ENCODE measurements at places on chromosomes 12 and 14. TPM values are rescaled to one million over a fixed set of nuclear protein-coding genes. Genes with fewer than 3 reads are reported as not detected.

GRCh38 chr12:92439420-92439805, 263.4 kb upstream of the PLEKHG7 start:
- H3K4me3 ChIP-seq = no peak overlapping the region
- no peaks in the 10 kb centered on the region for H3K4me1 ChIP-seq
- no peak for DNase-seq
- H3K27me3 ChIP-seq = no peaks in the 10 kb centered on the region
- H3K27ac ChIP-seq = no peak overlapping the region

DNA sequence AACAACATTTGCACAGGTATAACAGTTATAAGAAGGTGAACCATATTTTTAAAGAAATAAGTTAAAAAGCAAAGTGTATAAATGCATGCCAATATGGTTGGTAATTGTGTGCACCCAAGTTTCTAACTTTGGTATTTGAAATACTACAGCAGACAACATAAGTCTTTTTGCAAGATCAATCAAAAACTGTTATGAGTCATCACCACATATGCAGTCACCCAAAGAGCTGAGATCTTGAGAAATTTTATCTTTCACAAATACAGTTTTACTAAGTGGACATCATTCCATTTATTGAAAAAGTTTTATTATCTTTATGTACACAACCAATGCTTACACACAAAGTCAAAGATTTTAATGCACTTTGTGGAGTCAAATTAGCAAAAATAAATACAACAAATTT, 7.0 kb upstream of the ACSS3 start:
- no peaks in the 10 kb centered on the region for H3K27me3 ChIP-seq
- no peaks in the 10 kb centered on the region for H3K4me1 ChIP-seq

GRCh38 chr14:100528962-100529560, 58.2 kb downstream of the BEGAIN start:
- H3K27ac ChIP-seq = no peak overlapping the region
- H3K4me3 ChIP-seq = no peak overlapping the region
- no peaks in the 10 kb centered on the region for H3K4me1 ChIP-seq
- H3K27me3 ChIP-seq = no peaks in the 10 kb centered on the region

DNA sequence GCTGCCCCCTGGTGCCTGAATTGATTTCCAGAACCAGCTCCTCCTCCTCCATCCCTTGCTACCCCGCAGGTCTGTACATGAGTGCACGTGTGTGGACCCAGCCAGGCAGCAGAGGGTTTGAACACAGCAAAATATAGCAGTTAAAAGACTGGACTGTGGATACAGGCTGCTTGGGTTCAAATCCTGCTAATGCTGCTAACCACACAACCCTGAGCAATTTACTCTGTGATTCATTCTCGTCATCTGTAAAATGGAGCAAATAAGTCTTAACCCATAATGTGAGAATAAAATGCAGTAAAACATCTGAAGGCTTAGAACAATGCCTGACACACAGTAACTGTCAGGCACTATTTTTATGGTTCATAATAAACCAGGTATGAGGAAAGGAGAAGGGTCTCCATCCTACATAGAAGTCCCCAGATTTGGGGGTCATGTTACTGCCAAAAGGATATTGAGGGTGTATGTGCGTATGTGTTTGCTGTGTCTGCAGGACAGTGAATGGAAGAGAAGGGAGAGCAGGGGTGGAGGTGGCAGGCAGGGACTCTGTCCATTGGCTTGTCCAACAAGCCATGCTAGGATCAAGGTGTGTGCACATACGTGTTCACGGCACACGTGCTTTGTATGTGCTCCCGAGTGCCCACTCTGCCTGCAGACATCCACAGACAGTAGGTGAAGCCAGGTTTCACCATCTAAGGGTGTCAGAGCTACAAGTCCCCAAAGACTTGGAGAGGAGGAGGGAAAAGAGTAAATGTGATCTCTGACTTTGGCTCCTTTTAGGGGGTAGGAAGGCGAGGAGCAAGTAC, 1.5 kb upstream of the STAT6 start:
- no peaks in the 10 kb centered on the region for H3K27me3 ChIP-seq
- H3K4me3 ChIP-seq = peak overlapping the region; percentile 99
- H3K4me1 ChIP-seq = peaks cover 26% of the 10 kb centered on the region
- peak overlapping the region; percentile 96 for H3K27ac ChIP-seq
- H3K36me3 ChIP-seq = peaks cover 3% of the 10 kb centered on the region
- no peak for DNase-seq

- no peak overlapping the region for H3K27ac ChIP-seq
- H3K4me3 ChIP-seq = no peak overlapping the region
- H3K4me1 ChIP-seq = peaks cover 15% of the 10 kb centered on the region
- no peak for DNase-seq
- no peaks in the 10 kb centered on the region for H3K27me3 ChIP-seq
Observed at GRCh38 chr14:104403421-104404220, 175.9 kb upstream of the C14orf180 start.

DNA sequence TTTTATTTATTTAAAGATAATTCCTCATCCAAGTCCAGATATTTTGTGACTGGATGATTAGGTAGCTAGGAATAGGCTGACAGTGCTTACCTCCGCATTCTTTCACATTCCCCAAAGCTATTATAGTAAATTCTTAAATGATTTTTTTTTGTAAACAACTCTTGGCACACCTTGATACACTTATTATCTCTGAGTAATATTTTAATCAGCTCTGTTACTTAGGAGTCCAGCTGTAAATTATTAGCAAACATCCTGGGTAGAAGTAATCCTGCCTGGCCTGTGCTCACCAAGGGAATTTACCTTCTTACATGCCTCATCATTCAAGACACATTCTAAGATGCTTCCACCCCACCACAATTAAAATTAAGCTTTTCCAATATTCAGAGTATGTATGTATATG, 186.1 kb downstream of the SLC2A13 start:
- no peak for DNase-seq
- no peaks in the 10 kb centered on the region for H3K27me3 ChIP-seq
- H3K36me3 ChIP-seq = no peaks in the 10 kb centered on the region
- no peak overlapping the region for H3K4me3 ChIP-seq
- H3K27ac ChIP-seq = no peak overlapping the region

GRCh38 chr12:75852143-75852542, 179.4 kb downstream of the PHLDA1 start:
- no peak overlapping the region for H3K27ac ChIP-seq
- no peaks in the 10 kb centered on the region for H3K36me3 ChIP-seq
- H3K27me3 ChIP-seq = no peaks in the 10 kb centered on the region

DNA sequence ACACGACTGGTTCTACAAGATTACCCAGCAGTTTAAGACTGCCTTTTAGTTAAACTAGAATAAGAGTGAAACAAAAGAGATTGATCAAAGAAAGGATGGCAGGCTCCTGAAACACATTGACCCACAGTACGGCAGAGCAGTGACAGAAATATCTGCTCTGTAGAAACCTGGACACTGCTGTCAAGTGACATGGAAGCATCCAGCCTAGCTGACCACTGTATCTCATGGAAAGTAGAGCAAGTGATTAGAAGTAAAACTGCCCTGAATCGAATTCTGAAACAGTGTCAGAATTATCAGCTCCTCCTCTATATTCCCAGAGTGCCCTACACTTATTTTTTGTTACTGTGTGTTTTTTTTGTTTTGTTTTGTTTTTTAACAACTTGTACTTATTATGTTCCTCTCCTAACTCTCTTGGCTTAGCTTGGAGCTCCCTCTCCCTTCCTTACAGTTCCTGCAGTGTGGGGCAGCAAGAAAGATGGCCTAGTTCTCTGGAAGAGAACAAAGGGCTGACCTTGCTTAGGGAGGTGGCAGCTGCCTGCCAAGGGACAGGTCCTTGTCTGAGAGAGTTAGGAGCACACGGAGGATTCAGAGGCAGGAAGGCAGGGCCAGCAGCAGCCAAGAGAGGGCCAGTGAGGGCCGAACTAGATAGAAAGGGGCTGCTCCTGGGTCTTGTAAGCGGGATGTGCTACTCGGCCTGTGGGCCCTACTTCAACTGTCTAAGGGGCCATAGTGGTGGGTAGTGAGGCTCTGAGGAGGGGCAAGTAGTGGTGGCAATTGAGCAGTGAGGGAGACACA, 97.2 kb downstream of the PTPRR start:
- no peak for DNase-seq
- H3K27me3 ChIP-seq = no peaks in the 10 kb centered on the region
- no peaks in the 10 kb centered on the region for H3K4me1 ChIP-seq
- H3K4me3 ChIP-seq = no peak overlapping the region

DNA sequence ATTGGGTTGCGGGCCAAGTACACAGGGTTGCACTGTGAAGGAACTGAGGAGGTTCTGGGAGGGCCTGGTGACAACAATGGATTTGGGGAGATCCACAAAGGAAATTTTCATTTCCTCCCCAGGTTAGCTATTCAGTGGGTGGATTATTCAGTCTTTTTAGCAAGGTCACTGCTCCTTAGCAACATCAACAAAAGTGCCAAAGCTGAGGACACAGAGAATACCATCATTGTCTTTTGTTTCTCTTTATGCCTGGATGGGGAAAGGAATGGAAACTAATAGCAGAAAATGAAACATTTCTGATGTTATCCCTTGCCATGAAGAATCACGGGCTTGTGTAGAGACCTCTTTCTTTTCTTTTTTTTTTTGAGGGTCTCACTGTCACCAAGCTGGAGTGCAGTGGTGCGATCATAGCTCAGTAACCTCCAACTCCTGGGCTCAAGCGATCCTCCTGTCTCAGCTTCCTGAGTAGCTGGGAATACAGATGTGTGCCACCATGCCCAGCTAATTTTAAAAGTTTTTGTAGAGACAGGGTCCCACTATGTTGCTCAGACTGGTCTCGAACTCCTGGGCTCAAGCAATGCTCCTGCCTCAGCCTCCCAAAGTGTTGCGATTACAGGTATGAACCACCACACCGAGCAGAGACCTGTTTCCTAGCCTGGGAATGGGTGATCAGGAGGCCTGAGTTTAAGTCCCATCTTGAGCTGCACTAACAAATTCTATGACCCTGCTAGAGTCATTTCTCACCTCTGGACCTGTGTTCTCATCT, 6.5 kb downstream of the PPP1R3E start:
- H3K4me3 ChIP-seq = no peak overlapping the region
- H3K27me3 ChIP-seq = no peaks in the 10 kb centered on the region
- no peak overlapping the region for H3K27ac ChIP-seq
- peaks cover 26% of the 10 kb centered on the region for H3K4me1 ChIP-seq
- peaks cover 5% of the 10 kb centered on the region for H3K36me3 ChIP-seq
- no peak for DNase-seq

DNA sequence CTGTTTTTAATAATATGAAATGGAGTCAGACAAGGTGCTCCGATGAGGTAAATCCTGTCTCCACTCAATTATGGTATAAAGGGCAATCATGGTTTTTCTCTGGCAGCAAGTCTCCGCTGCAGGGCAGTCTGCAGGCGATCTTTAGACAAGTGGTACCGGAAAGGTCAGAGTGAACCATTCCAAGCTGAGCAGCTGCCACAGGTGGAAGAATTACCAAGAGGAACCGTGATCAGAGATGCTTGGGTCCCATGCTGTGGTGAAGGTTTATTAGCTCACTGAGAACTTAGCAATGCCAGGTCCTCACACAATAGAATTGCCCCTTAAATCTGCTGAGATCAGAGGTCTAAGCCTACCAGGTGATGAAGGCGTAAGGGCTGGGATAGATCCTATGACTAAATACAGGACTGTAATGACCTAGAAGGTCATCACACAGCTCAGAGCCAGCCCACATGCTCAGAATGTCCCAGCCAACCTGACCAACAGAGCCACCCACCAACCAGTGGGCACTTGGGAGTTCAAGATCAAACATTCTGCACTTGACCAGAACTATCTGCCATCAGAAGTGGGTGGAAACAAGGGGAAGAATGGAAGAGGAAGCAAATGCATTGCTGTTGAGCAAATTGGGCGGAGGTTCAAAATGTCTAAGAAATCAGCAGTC, 175.2 kb upstream of the BCL2L14 start:
- no peak overlapping the region for H3K4me3 ChIP-seq
- no peak overlapping the region for H3K27ac ChIP-seq
- no peaks in the 10 kb centered on the region for H3K27me3 ChIP-seq
- no peak for DNase-seq
- H3K4me1 ChIP-seq = no peaks in the 10 kb centered on the region

DNA sequence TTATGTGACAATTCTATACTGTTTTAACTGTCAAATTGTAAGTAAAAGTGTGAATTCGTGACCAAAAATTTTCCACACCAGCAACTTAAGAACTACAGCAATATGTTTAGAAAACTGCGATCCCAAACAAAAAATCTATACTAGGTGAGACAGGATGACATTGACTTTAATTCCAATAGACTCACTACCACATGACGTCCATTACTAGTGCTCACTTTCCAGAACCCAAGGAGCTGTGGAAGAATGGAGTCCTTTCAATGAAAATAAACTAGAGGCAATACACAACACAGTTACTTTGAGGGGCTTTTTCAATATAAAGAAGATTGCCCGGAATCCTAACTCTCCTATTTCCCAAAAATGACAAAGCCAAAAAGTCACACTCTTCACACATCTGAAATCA, 1.4 kb downstream of the EPS8 start:
- no peak overlapping the region for H3K4me3 ChIP-seq
- DNase-seq = no peak
- peaks cover 11% of the 10 kb centered on the region for H3K27me3 ChIP-seq
- H3K4me1 ChIP-seq = peaks cover 7% of the 10 kb centered on the region
- H3K27ac ChIP-seq = no peak overlapping the region
- H3K36me3 ChIP-seq = no peaks in the 10 kb centered on the region

DNA sequence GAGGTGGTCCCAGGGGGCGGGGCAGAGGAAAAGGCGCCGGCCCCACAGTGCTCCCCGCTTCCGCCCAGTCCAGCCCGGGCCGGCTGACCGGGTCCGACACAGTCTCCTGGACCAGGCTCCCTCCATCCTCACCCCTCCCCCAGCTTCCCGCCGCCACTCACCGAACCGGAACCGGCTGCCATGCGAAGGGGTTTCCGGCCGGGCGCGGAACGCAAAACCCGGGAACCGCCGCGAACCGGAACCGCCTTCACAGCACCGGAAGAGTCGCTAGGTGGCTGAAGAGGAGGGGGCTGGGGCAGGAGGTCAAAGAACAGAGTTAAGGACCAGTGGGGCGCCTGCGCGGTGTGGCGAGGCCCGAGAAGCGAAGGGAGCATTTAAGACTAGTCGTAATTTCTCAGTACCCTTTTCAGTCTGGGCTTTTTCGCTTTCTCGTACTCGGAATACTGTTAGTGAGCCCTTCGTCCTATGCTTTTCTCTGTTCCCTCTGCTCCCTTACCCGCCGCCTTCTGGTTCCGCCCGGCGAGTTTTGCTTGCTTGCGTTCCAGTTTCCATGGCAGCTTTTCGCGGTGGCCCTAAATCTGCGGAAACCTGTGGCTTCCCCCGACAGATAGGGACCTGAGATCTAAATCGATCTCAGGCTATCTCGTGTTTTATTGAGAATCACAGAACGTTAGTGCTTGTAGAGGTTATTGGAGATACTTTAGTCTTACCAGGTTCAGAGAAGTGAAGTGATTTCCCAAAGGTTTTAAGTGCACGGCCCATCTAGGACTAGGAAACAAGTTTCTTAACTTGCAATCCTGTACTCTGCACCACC, at the start of gene SENP1:
SENP1 (minus strand) TSS at position 213 of the 814 bp plus-strand sequence. CDS start 4,607 bp downstream, outside the sequence.
- H3K27me3 ChIP-seq = no peaks in the 10 kb centered on the region
- peak within 1 kb of the TSS; percentile 95 for H3K4me3 ChIP-seq
- H3K36me3 ChIP-seq = no peaks in the 10 kb centered on the region
- peak; percentile 89 for DNase-seq
- peak within 1 kb of the TSS; percentile 95 for H3K27ac ChIP-seq
- H3K4me1 ChIP-seq = peaks cover 25% of the 10 kb centered on the region

The RILPL1 gene
- total RNA-seq = 2.7 TPM

The GLIPR1L1 gene
- total RNA-seq = not detected

The MMAB gene
- total RNA-seq = 38.5 TPM

The PAWR gene
- total RNA-seq = 2.4 TPM

The ASPG gene
- total RNA-seq = not detected

The ACOT2 gene
- 16.2 TPM for total RNA-seq

The RERG gene
- not detected for total RNA-seq

The FAM90A1 gene
- not detected for total RNA-seq

All from CD8-positive, alpha-beta memory T cell (primary cell).